ENCODE measurements at places on chromosomes 7 and 10.

GRCh38 chr10:93280699-93281366, 201.3 kb downstream of the MYOF start:
- DNase-seq, result no peak

DNA sequence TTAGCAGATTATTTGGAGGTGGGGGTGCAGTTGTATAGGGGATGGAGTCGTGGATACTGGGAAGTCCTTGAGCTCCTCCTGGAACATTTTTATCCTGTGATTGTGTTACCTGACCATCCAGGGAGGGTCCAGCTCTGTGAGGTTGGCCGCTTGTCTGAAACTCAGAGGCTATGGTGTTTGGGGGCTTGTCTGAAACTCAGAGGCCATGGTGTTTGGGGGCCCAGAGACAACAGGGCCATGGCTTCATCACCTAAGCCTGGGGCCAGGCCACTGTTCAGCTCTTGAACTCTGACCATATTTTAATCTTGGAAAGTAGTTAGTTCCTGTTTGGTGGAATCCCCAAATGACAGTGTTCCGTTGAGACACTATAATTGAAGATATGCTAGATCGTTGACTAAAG, 66.1 kb downstream of the TRRAP start:
- DNase-seq, result no peak

DNA sequence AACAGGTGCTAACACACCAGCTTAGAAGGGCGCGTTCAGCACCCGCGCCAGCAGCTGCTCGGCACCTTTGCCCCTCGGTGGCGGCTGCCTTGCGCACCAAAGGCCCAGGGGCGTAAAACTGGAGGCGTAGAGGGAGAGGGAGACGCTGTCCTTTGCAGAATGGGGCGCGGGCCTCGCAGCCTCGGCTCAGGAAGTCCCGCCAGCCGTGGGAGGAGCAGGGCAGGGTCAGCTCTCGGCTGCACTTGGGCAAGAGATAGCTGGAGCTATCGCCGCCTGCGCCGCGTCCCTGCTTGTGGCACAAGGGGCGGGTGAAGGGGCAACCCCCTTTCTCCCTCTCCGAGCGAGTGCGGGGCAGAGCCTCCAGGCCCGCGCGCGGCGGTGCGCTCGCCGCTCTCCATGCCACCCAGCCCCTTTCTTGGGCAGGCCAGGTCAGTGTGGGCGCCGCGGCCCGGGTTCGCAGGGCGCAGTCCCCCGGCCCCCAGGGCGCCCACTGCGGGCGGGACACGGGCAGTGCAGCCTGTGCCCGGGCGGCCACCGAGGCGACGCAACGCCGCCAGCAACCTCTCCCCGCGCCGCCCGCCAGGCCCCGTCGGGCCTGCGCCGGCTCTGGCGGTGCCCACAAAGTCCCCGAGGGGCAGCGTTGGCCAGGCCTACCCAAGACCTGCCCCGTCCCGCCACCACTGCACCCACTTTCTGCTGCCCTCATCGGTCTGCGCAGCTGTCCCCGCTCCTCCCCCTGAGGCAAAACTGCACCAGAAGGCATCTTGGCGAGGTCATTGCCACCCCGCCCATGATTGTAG, 4.1 kb downstream of the NEUROD6 start:
- no peak for DNase-seq

DNA sequence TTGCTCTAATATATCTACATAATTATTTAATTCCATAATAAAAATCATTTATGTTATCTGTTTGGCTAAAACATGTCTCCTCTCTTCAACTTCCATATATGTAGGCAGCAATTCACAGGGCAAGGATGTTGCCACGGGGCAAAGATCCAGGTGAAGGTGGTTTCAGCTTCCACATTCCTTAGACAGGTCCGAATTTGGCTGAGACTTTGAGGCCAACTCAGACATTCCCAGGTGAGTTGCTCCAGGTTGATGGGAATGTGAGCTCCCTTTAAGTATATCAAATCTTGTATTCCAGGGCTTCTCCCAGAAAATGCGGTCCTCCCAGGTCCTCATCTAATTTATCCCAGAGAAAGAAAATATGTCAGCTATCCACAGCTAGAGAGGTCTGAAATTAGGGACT, 15.1 kb upstream of the AOAH start:
- DNase-seq, result no peak

DNA sequence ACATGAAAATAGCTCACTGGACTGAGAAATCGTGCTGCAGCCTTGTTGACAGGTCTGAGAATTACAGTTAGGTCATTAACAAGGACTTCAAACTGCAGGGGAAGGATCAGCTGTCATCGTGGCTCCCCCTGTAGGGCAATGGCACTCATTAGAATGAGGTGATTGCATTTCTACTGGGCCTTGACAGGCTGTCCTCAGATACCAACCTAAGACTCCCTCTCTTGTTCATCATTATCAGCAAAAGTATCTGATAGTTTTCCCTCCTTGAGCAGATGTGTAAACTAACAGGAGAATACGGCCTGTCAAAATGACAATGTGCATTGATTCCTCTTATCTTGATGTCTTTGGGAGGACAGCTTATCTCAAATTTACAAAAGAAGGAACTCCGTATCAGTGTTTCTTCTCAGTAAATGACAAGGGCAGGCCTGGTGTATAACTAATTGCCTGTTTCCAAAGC, 648.5 kb upstream of the LRRN3 start:
- no peak for DNase-seq

DNA sequence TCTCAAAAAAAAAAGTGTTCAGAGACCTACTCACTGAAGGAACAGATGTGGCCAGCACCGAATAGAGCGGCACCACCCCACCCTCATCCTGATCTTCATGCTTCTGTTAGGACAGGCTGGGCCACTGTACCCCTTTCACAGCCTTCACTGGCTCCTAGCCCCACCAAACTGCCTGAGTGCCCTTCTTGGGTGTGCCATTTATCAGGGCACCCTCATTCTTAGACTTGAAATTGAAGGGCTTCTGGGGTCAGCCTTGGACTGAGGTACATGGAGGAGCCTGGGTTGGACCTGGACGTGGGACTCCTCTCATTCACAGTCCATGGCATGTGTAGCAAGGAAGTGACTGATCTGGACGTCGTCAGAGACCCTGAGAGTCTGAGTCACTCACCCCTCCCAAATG, 190.3 kb downstream of the COBL start:
- no peak for DNase-seq

GRCh38 chr10:71893258-71893815, 42.3 kb upstream of the PSAP start:
- no peak for DNase-seq

- DNase-seq, result no peak
These were observed 73.3 kb downstream of the TAF3 start for GRCh38 chr10:7891634-7892033.

GRCh38 chr7:2441430-2442058, 34.7 kb downstream of the GRIFIN start:
- no peak for DNase-seq

Data from GM04504 (cell line).